NCI-H1930 (cell line): ENCODE measurements at places on chromosomes 3 and 15.

DNA sequence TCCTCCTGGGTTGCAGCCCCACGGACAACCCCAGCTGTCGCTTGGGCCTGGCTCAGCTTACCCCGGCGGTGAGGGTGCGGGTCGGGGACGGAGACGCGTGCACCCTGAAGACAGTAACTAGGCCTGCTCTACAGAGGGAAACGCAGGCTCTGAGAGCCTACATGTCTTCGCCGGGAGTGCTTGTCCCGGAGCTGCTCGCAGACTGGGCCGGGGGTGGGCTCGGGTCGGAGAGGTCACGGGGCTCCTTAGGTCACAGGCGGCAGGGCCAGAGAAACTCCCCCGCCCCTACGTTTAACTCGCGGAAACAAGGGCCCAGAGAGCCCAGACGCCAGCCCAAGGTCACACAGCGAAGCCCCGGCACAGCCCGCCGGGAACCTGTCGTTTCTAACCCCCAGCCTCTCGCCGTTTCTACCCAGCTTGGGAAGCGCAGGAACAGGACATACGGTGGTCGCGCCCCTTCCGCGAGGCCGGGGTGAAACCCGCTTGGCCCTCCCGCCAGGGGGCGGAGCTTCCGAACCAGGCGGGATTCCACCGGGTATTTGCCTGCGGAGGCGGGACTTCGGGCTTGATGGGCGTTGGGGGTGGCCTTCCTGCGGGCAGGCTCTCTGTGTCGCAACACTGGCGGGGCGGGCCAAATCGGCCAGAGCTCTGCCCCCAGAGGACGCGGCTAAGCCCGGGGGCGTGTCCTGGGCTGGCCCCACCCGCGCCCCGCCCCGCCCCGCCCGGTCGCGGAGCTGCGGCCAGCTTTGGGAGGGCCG is at the start of gene HDAC11:
Gene HDAC11 (plus strand): TSS at position 725 of the 758 bp plus-strand sequence. CDS start 42 bp downstream, outside the sequence.
- peak; percentile 85 for DNase-seq

DNA sequence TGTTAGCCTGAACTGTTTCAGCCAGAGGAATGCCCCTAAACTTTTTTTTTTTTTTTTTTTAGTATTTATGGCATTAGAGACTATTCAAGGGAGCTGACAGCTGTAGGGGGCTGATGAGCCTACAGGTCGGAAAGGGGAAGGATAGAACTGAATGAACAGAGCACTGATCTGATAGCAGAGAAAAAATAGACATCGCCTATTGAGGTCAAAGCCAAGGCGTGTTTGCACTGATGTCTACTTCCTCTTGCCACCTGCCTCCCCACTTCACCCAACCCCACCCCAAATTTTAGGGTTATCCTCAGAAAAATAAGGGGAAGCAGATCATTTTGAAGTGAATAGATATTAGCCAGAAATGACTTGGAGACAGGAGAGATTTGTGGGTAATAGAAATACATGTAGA is 3.0 kb upstream of the ZMAT3 start:
- DNase-seq = no peak

GRCh38 chr15:96046620-96047240 is 283.8 kb upstream of the NR2F2 start:
- DNase-seq = no peak

DNA sequence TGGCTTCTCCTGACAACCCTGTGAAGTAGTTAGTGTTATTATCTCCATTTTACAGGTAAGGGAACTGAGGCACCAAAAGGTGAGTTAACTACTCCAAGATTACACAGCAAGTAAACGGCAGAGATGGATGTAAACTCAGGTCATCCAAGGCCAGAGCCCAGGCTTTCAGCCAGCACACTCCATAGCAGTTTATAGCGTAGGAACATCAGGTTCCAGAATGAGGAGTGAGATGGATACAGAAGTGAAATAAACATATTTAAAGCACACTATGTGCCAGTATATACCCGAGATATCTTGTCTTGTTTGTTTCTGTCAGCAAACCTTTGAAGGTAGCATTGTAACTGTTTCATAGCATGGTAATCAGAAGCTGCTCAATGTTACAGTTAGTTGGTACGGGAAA is 279.0 kb downstream of the OXSM start:
- no peak for DNase-seq

DNA sequence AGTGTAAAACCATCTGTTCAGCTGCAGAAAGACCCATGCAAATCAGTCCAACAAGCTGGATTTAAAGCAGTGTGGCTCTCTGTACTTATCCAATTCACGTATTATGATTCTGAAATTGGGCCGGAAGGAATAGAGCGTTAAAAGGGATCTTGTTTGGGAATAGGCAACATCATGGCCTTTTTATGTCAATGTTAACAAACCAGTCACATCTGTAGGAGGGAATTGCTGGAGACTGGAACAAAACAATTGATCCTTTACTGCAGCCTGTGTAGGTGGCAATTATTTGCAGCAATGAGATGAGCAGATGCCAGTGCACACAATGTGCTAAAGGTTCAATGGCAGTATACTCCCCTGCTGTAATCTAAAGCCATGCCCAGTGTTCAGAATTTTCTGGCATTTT is 887.4 kb upstream of the ROBO1 start:
- DNase-seq = no peak

GRCh38 chr15:69200832-69201745 is 40.7 kb downstream of the GLCE start:
- DNase-seq = no peak

- DNase-seq = no peak
These were observed 8.0 kb downstream of the TLR9 start for GRCh38 chr3:52217409-52217805.

DNA sequence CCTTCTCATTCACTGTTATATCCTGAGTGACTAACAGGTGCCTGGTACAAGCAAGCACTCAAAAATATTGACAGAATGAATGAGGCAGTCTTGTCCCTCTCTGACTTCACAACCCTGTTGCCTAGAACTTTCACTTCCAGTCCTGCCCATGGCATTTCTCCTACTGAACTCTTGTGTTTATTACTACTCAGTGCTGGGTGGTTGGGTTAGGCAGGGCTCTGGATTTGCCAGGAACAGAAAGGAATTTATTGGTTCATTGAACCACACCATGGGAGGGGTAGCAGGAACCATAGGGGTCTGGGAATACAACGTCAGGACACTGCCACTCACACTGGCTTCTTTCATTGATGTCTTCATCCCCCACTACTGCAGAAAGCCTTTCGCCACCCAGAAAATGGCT is 41.9 kb upstream of the SEMA4B start:
- DNase-seq = no peak

GRCh38 chr3:49529567-49529966 is 24.7 kb upstream of the BSN start:
- DNase-seq = no peak

DNA sequence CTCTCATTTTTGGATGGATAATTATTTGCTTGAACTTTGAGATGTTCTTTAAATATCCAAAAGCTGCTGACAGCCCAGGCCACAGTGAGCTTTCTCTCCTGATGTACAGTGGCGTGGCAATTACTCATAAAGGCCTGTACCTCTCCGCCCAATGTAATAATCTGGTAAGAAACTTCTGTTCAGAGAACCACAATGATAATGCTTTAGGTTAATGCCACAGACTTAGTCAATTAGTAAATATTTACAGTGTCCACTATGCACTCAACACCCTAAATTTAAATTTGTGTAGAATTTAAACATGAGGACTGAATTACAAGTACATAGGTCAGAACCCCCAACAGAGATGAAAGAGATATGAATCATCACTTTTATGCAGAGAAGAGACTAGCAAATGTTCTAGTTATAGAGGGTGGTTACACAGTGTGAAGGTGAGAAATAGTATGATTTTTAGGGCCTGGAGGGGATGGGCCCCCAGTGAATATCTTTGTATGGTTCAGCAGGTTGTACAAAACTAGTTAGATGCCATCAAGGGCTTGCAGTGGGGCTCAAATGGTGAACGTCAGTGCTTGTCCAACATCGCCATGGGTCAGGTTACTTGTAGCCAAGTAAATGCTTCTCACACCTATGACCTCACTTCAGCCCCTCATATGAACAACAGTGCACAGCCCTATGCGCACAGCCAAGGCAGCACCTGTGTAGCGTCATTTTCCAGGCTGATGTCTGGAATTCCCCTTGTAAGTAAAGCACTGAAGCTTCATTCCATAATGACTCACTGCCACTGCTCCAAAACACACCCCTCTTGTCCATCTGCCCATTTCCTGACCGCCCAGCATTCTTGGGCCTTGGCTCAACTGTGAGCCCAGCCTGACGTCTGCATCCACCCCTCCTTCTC is 13.3 kb downstream of the ABHD2 start:
- no peak for DNase-seq

DNA sequence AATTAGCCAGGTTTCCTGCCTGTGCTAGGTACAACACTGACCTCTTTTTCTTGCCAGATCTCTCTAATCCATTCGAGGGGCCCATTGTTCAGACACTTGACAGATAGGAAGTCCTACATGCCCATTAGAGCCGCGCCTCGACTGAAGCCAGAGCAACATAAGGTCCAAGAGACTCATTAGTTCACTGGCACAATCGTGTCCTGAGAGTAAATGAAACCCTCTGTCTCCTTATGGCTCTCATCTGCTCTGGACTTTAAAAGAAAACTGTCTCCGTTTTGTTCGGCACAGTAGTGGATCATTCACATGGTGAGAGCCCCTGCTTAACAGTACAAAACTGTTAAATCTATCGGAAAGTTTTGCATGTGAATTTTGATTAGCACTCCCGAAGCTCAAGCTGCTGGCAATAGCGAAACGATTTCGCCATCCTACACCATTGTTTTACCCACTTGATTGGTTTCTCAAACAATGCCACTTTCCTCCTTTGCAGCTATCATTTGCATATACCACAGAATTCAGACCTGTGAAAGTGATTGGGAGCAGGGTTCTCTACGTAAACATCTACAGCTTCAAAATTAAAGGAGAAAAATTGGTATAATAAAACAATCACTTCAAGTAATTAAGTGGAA is 19.0 kb upstream of the C15orf61 start:
- no peak for DNase-seq

- DNase-seq = no peak
These were observed 103.0 kb downstream of the ISL2 start for GRCh38 chr15:76439542-76439941.

DNA sequence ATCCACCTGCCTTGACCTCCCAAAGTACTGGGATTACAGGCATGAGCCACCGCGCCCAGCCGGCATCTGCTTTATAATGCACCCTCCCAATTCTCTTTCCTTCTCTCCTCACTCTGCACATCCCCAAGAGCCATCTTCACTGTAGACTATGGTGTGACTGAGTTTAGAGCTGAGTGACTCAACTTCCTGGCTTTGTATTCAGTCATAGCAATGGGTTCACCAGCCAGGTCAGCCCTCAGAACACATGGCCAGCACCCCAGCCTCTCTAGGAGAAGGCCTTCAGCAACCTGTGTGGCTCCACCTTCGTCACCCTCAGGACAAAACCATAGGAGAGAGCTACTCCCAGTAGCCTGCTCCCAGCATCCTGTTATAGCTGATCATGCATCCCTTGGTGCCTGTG is 33.0 kb downstream of the ARID3B start:
- no peak for DNase-seq

- DNase-seq = no peak
These were observed 64.4 kb upstream of the SNRPA1 start for GRCh38 chr15:101359365-101359947.

GRCh38 chr15:95843241-95843910 is 487.1 kb upstream of the NR2F2 start:
- DNase-seq = no peak

DNA sequence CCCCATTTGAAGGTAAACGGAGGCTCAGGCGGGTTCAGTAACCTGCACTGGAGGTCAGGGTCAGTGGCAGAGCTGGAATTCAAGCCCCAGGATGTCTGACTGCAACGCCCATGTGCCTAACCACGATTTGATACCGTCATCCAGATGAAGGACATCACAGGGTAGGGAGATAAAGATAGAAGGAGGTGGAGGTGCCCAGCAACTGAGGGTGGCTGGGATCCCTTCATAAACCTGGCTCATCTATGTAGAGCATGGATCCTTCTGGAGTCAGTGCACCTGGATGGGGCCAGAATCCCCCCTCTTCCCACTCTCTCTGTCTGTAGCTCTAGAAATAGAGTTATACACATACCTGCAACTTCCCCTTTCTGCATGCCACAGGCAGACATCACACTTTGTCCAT is 41.3 kb downstream of the GOLGA8S start:
- no peak for DNase-seq

DNA sequence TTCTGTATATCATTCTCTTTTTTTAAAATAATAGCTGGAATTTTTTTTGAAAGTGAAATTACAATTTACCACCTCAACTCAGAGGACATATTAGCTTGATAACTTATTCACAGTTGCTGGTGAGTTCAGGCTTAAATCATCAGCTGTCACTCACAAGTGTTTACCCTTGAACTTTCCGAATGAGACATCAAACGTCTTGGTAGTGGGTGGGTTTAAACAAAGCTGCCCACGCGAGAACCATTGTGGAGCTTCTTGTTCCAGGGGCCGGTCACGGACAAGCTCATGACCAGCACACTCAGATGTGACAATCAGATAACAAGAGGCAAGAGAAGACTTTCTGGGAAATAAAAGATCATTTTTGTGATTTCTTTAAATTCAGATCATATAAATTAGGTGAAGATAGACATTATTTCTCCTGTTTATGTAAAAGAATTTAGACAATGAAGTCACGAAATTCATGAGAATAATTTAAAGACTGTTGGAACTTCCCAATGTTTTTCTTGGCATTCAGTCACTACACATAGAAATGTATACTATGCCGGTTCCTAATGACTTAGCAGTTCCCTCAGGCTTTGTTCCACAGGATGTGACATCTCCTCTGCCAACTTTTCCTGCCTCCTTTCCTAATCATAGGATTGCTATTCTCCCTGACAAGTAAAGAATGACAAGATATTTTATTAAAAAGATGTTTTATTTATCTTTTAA is 29.3 kb downstream of the BTD start:
- no peak for DNase-seq

GRCh38 chr15:90607361-90607760 is 77.6 kb downstream of the CRTC3 start:
- no peak for DNase-seq

- DNase-seq = peak; percentile 89
These were observed 212.3 kb downstream of the FGF12 start for GRCh38 chr3:192514754-192515663.

- no peak for DNase-seq
These were observed 181.7 kb upstream of the ZNF717 start for GRCh38 chr3:75967071-75967470.

DNA sequence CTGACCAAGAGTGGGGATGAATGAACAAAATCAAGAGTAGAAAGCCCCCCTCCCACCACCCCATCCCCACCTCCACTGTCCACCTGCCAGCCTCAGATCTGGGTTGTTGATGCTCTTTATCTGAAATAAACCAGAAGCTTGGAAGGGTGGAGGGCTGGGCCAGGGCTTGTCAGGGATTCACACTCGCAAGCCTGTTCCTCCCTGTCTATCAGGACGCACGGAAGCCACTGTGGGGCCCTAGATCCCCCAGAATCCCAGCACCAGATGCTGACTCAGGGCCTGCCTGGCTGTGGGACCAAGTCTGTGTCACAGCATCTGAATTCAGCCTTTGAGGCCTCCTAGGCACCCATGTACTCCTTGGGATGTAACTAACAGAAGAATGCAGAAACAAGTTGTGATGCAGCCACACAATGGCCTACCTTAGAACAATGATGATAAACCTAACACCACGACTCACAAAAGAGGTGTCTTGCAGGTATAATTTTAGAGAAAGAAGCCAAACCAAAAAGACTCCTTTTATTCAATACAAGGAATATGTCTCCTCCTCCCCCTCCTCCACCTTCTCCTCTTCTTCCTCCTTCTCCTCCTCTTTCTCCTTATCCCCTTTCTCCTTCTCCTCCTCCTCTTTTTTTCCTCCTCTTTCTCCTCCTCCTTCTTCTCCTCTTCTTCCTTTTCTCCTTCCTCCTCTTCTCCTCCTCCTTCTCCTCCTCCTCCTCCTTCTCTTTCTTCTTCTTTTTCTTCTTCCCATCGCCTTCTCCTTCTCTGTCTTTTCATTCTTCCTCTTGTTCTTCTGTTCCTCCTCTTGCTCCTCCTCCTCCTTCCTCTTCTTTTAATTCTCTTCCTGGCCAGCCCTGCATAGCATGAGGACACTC is 234.7 kb downstream of the PLCL2 start:
- DNase-seq = no peak
